ENCODE measurements at places on chromosomes 11 and 22. TPM values are rescaled to one million over a fixed set of nuclear protein-coding genes. Genes with fewer than 3 reads are reported as not detected.

- no peak for DNase-seq
These were observed 375.8 kb downstream of the INSC start for GRCh38 chr11:15490535-15490934.

FRMD8 gene
- 58.7 TPM for total RNA-seq

- no peak for DNase-seq
These were observed 1.4 kb downstream of the MRGPRF start for GRCh38 chr11:69011624-69012091.

- DNase-seq: no peak
These were observed 3.9 kb downstream of the SELENOH start for GRCh38 chr11:57745206-57745605.

DNA sequence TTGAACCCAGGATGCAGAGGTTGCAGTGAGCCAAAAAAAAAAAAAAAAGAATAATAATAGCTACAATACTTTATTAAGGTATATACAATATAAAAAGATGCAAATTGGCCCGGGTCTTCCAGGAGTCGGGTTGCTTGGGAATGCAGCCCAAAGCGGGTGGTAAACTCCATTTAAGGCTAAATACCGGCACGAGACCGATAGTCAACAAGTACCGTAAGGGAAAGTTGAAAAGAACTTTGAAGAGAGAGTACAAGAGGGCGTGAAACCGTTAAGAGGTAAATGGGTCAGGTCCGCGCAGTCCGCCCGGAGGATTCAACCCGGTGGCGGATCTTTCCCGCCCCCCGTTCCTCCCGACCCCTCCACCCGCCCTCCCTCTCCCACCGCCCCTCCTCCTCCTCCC lies 143.3 kb downstream of the DLG2 start:
- peak; percentile 2 for DNase-seq

BDNF gene
- 3.1 TPM for total RNA-seq

GRCh38 chr11:106683435-106683834 lies 334.8 kb downstream of the GUCY1A2 start:
- DNase-seq: no peak

APOL5 gene
- not detected for total RNA-seq

ANGPTL5 gene
- total RNA-seq: not detected

UBE4A gene
- 48.5 TPM for total RNA-seq

GRCh38 chr22:45502215-45503049 lies at the start of gene FBLN1:
FBLN1 (plus strand) TSS chr22:45502883; CDS start chr22:45502986, 103 bp downstream.
- DNase-seq: no peak

- DNase-seq: no peak
These were observed 4.9 kb downstream of the RIC8A start for GRCh38 chr11:212150-213100.
